ENCODE measurements at places on chromosomes 4 and X.
A peak's percentile ranks its signal among the peaks of the same experiment; 100 is the strongest.

DNA sequence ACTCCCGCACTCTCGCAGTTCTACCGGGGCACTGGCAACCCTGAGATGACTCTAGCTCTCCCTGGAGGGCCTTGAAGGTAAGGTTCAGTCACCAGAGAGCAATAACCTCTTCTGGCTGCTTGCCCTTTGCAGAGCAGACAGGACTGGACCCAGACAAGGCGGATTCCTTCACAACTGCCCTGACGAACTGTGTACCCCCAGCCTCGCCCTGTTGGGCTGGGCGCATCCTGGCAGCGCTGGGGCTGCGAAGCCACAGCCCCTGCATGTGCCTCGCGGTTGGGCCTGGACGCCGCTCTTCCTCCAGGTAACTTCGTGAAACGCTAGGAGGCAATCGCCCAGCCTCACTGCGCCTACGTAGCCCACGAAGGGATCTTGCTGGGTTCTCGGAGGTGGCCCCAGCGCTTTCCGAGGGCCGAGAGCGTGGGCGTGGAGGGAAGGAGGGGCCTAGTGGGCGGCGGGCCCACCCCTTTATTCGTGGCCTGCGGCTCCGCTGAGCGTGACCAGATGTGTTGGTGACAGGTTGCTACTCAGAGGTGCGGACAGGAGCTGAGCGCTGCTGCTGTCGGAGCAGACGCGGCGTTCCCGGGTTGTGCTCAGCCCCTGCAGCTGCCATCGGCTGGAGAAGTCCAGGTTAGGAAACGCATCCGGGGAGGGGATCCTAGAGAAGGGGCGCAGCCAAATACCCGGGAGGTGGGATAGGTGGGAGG, 1.9 kb upstream of the MAMLD1 start:
- peak; percentile 38 for DNase-seq

DNA sequence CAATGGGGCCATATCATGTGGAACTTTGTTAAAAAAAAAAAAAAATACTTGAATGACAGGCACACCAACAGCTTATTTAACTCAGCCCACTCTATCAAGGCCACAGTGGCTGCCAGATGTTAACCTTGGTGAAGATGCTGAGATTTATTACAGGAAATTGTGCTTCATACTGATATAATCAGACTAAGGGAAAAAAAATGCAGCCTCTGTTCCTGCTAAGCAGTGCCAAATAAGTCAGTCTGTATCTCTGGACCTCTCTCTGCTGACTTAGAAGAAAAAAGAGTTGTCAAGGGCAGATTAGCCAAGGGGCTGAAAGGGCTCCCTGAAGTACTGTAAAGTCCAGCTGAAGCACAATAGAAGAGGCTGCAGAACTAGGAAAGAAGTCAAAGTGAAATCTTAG, 677.7 kb upstream of the HTR2C start:
- no peak for DNase-seq

DNA sequence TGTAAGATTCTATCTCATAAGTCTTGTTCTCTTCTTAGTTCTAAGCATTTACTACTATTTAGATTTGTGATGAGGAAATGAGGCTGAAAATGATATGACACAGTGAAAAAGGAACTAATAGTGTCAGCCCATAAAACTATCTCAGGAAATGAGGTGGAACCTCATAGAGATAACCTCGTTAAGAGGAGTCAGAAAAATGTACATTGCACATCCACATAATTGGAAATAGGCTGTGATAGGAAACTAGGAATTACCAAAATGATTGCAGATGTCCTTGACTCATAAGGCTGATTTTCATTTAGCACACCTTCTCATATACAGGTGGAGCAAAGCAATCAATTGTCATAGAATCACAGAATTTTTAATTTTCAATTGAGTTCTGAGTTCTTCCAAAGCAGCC, 26.8 kb downstream of the ANXA10 start:
- no peak for DNase-seq

DNA sequence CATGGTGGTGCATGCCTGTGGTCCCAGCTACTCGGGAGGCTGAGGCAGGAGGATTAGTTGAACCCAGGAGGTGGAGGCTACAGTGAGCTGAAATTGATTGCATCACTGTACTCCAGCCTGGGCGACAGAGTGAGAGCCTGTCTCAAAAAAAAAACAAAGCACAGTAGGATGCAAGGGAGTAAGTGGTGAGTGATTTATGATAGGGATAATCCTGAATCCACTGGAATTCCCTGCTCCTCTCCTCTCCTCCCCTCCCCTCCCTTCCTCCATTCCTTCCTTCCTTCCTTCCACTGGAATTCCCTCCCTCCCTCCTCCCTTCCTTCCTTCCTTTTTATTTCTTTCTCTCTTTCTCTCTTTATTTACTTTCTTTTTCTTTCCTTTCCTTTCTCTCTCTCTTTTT, 40.9 kb upstream of the NKRF start:
- no peak for DNase-seq

DNA sequence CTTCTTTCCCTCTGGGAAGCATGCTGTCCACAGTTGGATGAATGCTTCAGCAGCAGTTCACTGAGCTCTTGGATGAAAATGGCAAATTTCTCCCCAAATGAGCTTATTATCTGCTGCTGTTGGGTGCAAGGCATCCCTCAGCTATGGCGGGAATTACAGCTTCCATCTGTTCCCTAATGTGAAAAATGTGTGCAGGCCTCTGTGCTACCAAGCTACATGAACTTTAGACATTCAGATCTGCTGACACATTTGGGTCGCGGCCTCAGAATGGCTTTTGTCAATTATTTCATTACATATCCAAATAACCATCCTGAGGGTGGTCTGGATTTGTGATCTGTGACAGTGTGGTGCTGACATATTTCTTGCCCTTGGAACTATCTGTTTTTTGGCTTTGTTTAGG, 119.5 kb upstream of the SCML1 start:
- DNase-seq, result no peak

DNA sequence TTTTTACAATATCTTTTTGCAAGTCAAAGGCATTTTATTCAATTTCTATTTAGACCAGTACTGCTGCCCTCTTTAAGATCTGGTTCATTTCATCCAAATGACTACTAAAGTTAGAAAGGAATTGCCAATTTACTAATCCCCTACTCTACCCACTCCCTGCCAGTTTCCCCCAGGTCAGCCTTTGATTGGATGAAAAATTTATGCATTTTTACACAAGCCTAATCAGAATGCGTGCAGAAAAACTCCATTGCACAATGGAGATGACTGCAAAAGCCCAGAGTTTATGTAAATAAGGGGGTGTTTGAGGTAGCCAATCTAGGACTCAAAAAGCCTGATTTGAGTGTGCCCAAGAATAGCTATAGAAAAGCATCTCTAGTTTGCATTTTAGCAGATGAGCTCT, 310.6 kb downstream of the PABPC4L start:
- DNase-seq, result no peak

- DNase-seq, result peak; percentile 41
These were observed 487 bp downstream of the HMGB2 start for GRCh38 chr4:173333658-173334084.

DNA sequence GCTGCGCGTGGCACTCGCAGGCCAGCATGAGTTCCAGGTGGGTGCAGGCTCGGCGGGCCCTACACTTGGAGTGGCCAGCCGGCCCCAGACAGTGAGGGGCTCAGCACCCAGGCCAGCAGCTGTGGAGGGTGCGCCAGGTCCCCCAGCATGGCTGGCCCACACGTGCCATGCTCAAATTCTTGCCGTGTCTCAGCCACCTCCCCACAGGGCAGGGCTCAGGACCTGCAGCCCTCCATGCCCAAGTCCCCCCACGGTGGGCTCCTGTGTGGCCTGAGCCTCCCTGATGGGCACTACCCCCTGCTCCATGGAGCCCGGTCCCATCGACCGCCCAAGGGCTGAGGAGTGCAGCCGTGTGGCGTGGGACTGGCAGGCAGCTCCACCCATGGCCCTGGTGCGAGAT, 210.2 kb downstream of the COX7B2 start:
- no peak for DNase-seq

GRCh38 chrX:33252306-33252825, 41.0 kb upstream of the DMD start:
- no peak for DNase-seq

DNA sequence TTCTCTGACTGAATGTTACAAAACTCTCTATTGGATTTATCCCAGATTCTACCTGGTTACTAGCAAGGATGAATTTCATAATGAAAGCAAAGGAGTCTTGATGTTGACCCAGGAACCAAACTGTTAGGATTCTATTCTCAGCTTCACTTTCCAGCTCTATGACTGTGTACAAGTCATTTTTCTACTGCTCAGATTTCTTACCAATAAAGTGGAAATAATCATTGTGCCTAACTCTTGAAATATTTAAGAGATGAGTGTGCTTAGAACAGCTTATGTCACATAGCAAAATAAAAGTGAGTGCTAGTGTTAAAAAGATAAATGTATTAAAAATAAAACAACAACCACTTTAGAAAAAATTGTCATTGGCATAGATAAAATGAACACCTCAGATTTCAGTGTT, 45.6 kb downstream of the EPHA5 start:
- no peak for DNase-seq

DNA sequence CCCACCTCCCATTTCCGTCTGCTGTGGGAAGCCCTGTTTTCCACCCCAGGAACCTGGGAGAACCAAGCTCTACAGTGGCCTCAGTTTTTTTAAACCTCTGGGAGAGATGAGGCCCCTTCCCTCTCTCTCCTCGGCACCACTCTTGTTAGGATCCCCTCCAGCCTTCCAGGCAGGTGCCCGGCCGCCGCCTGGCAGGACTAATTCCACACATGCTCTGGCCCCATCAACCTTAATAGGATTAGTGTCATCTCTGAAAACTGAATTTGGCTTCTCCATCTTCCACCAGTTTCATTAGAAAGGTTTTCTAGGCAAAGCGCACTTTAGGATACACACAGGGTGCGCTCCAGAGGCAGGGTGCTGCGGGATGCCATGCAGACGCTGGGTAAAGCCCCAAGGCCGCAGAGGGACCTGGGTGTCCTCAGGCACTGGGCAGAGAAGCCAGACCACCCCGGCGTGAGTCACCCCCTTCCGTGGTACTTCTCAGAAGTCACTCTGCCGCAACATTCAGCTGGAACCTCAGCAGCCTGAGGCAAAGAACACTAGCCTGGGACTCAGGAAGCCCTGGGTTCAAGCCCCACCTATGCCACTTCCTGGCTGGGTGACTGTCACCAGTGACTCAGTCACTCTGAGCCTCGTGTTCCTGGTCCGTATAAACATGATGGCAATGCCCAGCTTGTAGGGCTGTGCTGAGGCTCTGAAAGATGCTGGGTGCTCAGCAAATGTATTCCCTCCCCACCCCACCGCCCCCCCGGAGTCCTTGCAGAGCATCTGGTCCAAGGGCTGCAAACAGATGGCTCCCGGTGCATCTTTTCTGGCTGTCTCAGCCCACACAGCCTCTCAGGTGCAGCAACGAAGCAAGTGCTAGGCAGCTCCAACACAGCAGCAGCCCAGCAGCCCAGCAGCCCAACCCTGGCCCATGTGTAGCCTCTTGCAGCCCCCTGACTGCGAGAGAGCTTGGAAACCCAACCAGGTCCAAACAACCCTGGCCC, 29.1 kb downstream of the PPP2R2C start:
- no peak for DNase-seq

All from activated naive CD8-positive, alpha-beta T cell treated with anti-CD3 and anti-CD28 coated beads for 36 hours (primary cell).